Renal cortical epithelial cell (primary cell): ENCODE measurements at places on chromosomes 12 and 14. TPM values are rescaled to one million over a fixed set of nuclear protein-coding genes. Genes with fewer than 3 reads are reported as not detected.

DNA sequence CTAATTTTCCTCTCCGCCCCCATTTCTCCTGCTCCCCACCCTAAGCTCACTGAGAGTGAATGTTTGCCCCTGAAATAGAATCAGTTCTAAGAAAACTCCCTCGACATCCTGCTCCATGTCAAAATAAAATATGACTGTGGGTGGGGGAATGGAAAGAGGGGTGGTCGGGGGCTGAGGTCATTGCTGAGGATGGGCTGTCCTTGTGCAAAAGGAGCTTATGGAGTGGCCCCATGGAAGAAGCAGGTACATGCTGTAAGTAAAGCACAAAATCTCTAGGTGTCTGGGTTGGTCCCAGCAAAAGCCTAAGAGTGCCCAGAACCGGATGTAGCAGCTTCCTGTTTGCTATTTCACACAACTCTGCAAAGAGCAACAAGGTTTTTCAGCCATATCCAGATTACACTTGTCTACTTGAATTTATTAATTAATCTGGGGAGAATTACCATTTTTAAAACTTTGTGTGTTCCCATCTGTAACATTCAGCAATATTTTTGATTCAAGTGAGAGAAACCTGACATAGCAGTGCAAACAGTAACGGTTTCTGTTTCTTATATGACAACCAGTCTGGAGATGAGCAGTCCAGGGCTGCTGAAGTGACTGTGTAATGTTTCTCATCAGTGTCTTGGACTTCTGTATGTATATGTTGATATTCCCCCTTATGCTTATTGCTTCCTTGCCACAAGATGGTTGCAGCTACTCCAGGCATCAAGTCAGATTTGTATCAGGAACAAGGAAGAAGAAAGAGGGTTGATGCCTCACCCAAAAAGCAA, 40.4 kb upstream of the GZMB start:
- no peak for DNase-seq

- DNase-seq, result no peak
These were observed 2.6 kb downstream of the KRT84 start for GRCh38 chr12:52382854-52383253.

- DNase-seq, result no peak
These were observed 365.6 kb downstream of the DPF3 start for GRCh38 chr14:72528059-72528862.

GRCh38 chr14:80315681-80316080, 104.4 kb upstream of the DIO2 start:
- peak; percentile 14 for DNase-seq

Gene GXYLT1
- total RNA-seq, result 13.9 and 24.0 TPM in 2 replicates

GRCh38 chr12:19642345-19642744, 203.1 kb downstream of the AEBP2 start:
- no peak for DNase-seq

Gene SLC4A8
- total RNA-seq, result 1.0 and 2.1 TPM in 2 replicates

DNA sequence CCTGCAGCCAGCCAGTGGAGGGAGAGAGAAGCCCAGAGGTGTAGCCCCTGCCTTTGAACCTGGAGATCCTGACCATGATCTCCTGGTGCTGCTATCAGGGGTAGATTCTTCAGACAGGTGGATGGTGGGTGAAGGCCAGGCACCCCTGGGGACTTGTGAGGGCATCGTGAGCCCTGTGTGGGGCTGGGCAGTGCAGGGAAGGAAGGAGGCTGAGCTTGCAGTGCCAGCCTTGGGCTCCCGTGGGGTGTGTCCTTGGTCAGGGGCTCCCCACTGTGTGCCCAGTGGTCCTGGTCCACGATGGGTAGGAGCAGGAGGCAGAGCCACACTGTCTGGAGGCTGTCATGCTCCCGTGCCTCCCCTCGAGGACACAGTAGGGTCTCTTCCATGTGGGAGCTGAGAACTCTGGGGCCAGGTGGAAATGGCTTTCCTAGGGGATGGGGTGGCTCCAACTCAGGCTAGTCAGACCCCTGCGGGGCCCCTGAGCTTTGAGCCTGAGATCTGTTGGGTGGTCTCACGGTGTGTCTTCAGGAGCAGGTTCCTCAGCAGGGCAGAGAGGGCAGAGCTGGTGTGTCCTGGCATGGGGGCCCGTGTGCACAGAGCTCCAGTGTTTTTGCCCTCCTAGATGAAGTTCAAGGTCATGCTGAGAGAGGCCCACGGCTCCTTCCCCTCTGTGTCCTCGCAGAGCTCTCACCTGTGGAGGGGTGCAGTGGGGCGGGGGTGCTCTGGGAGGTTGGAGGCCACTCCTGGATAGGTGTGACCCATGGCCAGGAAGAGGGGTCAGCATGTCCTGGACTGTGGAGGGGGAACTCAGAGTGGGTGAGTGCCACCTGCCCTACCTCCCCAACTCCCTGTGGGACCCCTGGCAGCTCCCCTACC, 25.0 kb downstream of the RTL1 start:
- DNase-seq, result no peak

- DNase-seq, result peak; percentile 51
These were observed 11.9 kb downstream of the FBLN5 start for GRCh38 chr14:91935586-91935985.

Gene SERPINA12
- total RNA-seq, result not detected in 2 replicates

GRCh38 chr14:103848175-103849077, 1.1 kb upstream of the PPP1R13B start:
- no peak for DNase-seq

DNA sequence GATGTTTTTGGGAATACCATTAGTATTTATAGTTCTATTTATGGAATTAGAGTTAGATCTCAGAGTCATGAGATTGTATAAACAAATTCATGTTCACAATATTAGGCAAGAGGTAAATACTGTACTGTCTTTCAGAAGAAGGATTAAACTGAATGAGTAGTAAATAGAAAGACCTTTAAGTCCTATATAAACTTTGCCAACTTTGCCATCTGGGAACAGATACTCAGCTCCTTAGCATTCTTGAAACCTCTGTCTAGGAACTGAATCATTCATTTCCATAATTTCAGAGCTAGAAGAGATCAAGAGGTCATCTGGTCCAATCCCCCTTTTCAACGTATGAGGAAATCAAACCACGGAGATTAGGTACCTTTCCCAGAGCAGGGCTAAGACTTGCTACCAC, 141.1 kb downstream of the CAND1 start:
- DNase-seq, result no peak

GRCh38 chr14:106419376-106419965, 893.1 kb downstream of the TMEM121 start:
- no peak for DNase-seq

- peak; percentile 43 for DNase-seq
These were observed 15.1 kb downstream of the CPNE8 start for GRCh38 chr12:38890102-38890855.

DNA sequence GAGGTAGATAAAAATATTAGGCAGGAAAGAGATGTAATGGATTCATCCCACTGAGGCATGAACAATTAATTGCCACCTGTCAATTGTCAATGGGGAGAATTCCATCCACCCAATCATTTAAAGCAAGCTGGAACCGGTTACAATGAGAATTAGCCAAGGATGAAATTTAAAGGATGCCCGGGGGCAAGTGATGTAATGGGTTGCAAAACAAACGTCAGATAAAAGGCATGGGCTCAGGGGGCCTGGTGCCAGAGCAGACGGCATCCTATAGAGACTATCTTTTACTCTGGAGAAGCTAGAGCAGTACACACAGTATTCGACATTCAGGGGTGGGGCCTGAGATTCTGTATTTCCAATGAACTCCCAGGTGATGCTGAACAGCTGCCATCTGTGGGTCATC, 80.5 kb upstream of the ZFP36L1 start:
- DNase-seq, result no peak

Gene TMEM132D
- total RNA-seq, result under 0.01 and 0.05 TPM in 2 replicates

DNA sequence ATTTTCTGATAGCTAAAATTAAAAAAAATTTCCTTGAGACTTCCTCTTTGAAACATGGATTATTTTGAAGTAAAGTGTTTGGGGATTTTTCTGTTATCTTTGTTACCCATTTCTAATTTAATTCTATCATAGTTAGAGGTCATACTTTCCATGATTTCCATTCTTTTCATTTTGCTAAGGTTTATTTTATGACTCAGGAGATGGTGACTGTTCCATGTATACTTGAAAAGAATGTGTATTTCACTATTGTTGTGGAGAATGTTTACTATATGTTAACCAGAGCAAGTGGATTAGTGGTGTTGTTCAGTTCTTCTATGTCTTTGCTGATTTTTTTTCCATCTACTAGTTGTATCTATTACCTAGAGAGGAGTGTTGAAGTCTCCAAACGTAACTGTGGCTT, 250.5 kb upstream of the PELI2 start:
- no peak for DNase-seq

Gene KCNJ8
- total RNA-seq, result 0.89 and 2.1 TPM in 2 replicates
